Stimulated activated CD8-positive, alpha-beta memory T cell treated with anti-CD3 and anti-CD28 coated beads, Interleukin-4, amount 100 ng/mL, for 24 hours (primary cell): ENCODE measurements at places on chromosomes 3 and 15.

DNA sequence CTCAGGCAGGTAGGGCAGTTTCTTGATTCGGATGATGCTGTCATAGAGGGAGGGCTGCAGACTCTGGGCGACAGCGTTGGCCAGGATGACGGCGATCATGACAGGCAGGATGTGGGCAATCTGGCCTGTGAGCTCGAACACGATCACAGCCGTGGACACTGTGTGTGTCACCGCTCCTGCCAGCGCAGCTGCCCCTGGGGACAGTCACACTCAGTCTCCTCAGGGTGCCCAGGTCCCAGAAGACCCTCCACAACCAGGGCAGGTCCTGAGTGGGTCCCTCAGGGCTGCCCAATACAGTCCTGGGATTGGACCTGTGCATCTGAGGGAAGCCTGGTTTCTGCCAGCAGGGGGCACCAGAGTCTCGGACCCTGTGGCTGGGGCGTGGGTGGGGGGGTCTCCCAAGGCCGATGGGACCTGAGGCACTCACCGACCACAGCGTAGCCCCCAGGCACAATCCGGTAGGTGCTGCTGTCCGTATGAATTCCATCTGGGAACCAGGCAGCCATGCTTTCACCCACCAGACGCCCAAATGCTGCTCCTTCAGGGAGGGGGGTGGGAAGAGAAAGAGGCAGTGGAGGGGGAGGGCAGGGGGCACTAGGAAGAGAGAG is 7.2 kb downstream of the CLCN2 start:
- DNase-seq, result peak; percentile 50

DNA sequence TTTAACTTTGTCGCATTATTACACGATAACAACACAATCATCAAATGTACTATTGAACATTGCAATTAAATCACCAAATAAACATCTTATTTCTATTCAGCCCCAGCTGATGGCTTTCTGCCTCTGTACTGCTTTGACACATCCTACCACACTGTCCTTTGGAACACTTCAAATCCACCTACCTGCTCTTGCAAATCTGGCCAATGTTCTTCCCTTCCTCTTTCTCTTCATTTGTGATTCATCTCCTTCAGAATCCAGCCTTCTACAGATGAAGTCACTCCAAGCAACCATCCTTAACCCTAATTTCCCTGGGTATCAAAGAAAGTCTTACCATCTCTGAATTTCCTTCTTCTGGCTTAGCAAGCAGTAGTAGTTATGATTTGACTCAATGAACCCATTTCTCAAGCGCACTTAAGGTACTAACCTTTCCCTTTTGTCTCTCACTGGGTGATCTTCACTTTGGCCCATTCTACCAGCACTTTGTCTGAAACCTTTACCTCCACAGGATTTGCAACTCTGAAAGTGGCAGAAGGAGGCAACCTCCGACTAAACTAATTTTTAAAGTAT is 502.9 kb downstream of the FOXP1 start:
- no peak for DNase-seq

DNA sequence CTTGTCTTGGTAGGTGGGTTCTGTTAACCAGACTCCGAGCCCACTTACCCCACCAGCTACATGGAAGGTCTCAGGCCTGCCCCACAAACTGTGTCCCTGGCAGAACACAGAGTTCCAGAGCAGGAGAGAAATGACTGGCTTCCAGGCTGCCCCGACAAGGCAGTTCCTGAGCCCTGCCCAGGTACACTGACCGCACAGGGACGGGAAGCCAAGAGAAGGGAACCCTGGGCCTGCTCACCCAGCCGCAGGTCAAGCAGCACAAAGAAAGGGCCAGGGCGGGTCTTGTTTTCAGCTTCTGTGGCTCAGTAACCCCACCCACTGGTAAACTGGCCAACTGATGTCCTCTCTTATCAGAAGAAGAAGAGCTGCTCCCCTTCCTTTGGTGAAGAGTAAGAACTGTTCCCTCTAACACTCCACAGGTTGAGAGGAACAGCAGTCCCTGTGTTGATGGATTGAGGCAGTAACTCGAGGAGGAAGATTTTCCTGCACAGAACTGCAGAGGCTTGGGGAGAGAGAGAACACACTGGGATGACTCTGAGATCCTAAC is 68.4 kb downstream of the CRTC3 start:
- DNase-seq, result no peak

GRCh38 chr3:122563717-122564025 is 429 bp downstream of the PARP9 start:
- DNase-seq, result no peak
